Dermis blood vessel endothelial cell (primary cell): ENCODE measurements at places on chromosomes 12 and 14. TPM values are rescaled to one million over a fixed set of nuclear protein-coding genes. Genes with fewer than 3 reads are reported as not detected.

Gene PLXNC1
- total RNA-seq = 0.17 and 0.23 TPM in 2 replicates

Gene PSMD9
- total RNA-seq = 48.5 and 131 TPM in 2 replicates

Gene NEUROD4
- total RNA-seq = not detected in 2 replicates

Gene MYO1H
- not detected in 2 replicates for total RNA-seq

Gene CDKL1
- 15.0 and 43.6 TPM in 2 replicates for total RNA-seq

Gene GPR65
- total RNA-seq = 0.05 TPM in 1 of 2 replicates, not detected in the other

Gene UNC79
- total RNA-seq = under 0.01 TPM in 1 of 2 replicates, not detected in the other

Gene RFX4
- total RNA-seq = not detected in 2 replicates

Gene NINJ2
- 1.2 and 4.8 TPM in 2 replicates for total RNA-seq

Gene STXBP6
- 4.9 and 18.9 TPM in 2 replicates for total RNA-seq

Gene MYL2
- total RNA-seq = 0.14 and 0.34 TPM in 2 replicates

Gene GUCY2C
- not detected in 2 replicates for total RNA-seq

Gene IFNG-AS1
- not detected in 2 replicates for total RNA-seq

Gene SPTB
- total RNA-seq = under 0.01 and 0.05 TPM in 2 replicates

Gene TAS2R14
- total RNA-seq = 0.74 and 2.0 TPM in 2 replicates

Gene TEX52
- total RNA-seq = not detected in 2 replicates

Gene NUBPL
- total RNA-seq = 4.1 and 6.3 TPM in 2 replicates

Gene ZNF641
- total RNA-seq = 3.1 and 4.3 TPM in 2 replicates

Gene PTGER2
- 0.14 and 0.34 TPM in 2 replicates for total RNA-seq

Gene MIP
- not detected in 2 replicates for total RNA-seq

Gene LALBA
- not detected in 2 replicates for total RNA-seq

Gene CD163
- total RNA-seq = not detected in 2 replicates
